ENCODE measurements at places on chromosomes 2 and 18.

DNA sequence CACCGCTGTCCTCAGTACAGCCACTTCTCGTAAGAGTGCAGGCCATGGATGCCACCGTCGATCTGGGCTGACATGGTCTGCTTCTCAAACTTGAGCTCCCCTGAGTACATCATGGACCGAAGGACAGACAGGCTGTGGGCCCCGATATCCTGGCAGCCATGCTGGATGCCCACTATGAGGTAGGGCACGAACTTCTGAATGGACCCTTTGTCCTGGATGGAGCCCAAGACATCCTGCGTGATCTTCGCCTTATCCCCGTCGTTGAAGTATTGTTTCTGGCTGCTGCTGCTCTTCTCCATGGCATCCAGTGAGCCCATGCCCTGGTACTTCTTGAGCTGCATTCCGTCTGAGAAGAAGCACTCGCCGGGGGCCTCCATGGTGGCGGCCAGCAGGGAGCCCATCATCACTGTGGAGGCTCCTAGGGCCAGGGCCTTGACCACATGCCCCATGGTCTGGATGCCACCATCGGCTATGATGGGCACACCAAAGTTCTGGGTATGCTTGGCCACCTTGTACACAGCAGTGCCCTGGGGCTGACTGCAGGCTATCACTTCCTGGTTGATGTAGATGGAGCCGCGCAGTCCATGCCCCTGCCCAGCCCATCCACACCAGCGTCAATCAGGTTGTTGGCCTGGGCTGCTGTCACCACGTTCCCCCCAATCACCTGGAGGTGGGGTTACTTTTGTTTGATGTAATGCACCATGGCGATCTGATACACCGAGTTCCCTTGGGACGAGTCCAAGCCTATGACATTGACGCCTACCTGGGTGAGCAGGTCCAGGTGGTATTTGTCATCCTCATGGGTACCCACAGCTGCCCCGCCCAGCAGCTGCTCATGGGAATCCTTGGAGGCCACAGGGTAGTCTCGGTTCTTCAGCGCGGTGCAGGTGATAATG, 21.8 kb downstream of the CFLAR start:
- DNase-seq: no peak

DNA sequence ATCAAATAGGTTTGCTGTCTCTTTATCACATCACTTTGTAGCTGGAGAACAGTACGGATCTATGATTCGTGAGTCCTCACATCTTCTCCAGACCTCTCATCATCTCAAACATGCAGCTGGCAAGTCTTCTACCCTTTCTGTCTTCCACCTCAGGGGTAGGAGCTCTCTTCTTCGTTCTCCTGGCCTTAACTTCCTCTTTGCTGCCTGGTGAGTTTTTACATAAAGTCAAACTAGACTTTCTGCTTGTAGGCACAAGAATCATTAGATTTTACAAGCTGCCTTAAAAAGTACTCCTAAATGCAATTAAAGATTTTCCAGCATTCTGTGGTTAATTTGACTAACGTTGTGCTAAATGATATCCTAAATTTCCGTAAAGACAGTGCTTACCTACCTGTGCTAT, 43.7 kb upstream of the TANK start:
- DNase-seq: no peak

- no peak for DNase-seq
Observed at GRCh38 chr18:6363216-6363615, 51.5 kb downstream of the L3MBTL4 start.

DNA sequence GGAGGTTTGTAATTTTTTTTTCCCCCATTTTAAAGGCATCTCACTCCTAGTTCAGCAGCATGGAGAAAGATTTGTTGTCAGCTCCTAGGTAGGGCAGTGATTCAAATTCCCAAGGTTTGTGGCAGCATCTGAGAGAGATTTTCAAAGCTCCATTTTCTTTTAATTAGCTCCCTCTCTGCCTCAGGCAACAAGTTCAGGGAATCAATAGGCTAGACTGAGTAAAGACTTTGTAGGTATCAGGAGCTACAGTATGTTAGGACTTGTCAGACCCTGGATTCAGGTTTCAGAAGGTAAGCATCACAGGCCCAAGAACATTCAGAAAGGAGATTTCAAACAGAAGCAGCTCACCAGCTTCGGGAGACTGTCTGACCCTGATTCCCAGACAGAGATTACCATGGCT, 273.3 kb upstream of the ERBB4 start:
- DNase-seq: no peak

- DNase-seq: no peak
Observed at GRCh38 chr2:54708584-54709335, 14.7 kb upstream of the EML6 start.

Measured in C1 segment of cervical spinal cord (tissue), 14 donors.